Mesendoderm (in vitro differentiated cells): ENCODE measurements at places on chromosomes 3 and 15.

DNA sequence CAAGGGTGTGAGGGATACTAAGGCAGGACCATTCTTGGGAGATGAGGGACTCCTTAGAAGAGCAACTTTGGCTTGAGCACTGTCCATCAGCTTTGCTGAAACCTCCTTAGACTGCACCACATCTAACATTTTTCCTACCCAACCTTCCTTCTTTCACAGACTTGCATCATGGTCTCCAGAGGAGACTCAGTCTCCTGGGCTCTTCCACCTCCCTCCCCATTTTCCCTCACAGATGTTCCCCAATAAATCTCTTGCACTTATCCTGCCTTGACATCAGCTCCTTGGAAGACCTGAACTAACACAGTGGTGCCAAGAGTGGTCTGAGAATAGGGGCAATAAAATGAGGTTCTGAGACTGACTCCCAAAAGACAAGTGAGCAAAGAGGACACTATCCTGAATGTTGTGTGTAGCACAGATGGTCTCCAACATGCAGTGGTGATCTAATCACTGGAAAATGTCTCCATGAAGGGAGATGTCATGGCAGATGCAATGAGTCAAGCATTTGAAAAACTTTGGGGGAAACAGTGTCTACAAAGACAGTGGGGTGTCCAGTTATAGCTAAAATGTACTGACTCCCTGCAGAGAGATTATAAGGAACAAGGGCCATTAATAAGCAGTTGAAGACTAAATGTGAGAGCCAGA is 26.0 kb upstream of the BOC start:
- DNase-seq, result no peak

DNA sequence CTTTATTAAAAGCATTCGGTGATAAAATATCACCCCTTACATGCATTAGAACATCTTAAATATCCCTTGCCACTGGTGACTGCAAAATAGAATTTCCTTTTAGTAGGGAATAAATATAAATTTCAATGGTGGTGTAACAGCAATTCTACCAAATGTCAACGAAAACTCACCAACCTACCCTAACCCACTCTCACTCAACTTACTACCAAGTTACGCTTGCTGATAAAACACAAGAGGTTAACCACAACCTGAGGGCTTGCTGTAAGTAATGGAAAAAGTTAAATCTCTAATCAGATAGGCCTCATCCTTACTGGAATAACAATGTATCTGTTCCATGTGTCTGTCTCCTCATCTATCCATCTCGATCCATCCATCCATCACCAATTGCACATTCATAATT is 274.7 kb downstream of the FOXP1 start:
- DNase-seq, result no peak

DNA sequence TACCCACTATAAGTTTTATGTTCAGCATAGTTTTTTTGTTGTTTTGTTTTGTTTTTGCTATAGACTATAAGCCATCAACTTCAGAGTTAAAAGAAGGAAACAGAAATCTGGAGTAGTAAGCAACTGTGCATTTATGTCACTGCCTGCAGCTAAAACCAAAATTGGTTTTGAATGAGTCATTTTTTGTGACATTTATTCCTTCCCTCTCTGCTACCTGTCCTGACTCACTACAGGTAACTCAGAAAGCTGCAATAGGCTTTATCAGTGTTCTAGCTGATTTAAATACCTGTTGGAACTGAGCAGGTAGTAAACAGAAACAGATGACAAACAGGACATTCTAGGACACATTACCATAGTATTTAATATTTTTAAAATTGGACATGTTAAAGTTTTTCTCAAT is 393.3 kb upstream of the WNT5A start:
- no peak for DNase-seq

GRCh38 chr15:51706291-51706690 is 25.0 kb downstream of the SCG3 start:
- no peak for DNase-seq

DNA sequence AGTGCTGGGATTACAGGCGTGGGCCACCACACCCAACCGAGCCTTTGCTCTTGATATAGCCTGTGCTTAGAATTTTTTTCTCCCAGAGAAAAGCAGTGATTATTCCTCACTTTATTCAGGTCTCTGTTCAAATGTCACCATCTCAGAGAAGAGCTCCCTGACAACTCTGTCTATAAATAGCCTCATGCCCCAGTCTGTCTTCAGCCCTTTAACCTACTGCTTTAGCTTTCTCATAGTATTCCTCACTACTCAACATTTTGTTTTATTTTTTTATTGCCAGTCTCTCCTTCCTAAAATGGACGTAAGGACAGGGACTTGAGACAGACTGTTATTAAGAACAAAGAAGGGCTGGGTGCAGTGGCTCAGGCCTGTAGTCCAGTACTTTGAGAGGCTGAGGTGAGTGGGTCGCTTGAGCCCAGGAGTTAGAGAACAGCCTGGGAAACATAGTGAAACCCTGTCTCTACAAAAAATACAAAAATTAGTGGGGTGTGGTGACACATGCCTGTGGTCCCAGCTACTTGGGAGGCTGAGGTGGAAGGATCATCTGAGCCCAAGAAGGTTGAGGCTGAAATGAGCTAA is 78.7 kb upstream of the TTBK2 start:
- DNase-seq, result no peak
